ENCODE measurements at places on chromosomes 5 and 9.

DNA sequence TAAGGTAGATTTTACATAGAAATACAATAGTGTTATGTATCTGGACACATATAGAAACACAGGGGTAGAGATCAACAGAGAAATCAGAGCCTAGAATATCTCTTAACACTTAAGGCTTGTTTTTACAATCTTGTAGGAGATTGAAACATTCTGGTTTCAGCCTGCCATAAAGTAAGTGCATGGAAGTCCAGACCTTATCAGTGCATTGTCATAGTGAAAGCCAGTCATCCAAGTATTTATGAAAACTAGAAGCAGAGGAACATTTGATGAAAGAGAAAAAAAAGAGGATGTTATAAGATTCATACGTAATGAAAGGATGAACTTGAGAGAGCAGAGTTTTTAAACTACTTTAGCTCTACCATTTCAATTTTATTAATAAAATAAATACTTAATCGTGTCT is 194.3 kb upstream of the TRPC7 start:
- no peak for DNase-seq

DNA sequence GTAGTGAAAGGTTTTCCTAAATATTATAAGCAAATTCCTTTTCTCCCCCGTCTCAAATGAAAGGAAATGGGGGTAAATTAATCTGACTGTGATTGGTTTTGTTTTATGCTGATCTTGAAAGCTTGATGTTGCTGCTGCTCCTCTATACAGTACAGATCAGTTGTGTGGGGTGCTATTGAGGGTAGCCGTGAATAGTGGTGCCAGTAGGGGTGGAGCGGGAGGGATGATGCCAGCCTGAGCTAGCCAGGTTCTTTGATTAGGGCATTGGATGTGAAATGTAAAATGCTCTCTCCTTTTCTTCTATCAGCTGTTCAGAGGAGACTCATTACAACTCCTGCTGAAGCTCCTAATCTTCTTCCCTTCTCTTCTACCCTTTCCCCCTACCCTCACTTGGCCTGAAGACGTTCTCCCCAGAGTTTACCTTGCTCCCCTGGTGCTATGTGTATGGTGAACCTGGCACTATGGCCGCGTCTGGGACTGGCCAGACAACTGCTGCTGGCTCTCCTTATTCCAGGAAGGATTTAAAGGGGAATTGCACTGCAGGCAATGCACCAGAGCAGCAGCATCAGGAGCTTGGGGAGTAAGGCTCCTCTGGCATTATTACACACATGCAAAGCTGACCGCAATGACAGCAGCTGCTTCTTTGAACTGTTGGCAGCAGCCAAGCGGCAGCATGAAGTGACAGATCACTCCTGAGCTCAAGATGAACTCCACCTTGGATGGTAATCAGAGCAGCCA is 566 bp downstream of the GPR21 start:
- no peak for DNase-seq

DNA sequence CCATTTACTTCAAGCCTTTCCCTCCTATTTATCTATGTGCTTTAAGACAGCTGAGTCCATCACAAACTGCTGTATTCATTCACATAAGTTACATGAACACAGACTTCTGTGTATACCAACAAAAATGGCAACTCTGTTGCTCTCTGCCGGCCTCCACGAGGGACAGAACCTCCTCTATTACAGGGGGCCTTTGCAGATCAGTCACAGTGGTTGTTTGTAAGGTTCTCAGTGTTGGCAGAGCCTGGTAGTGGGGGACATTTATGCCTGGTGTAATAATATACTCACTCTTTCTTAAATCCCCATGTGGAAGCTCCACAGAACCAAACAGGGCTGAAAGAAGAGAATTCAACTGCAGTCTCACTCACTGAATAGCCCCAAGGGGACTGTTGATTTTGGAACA is 76.5 kb downstream of the SLC1A1 start:
- DNase-seq, result no peak

DNA sequence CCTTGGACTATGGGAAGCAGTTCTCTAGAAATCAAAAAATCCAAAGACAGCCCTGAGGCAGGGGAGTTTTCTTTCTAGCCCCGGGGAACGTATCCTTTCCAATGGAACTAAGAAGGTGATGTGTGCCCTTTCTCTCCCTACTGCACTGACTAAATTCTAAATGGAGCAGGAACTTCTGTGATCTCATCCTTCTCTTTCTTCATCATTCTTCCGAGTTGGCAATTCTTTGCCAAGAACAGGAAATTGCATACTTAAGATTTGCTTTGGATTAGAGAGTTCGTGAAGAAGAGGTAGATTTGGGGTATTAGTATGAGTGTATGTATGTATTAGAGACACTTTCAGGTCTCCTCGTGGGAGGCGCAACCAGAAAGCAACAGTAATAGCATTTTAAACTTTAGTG is 178.0 kb upstream of the PIK3R1 start:
- DNase-seq, result no peak

- DNase-seq, result no peak
Observed at GRCh38 chr9:33187519-33188218, 20.5 kb upstream of the B4GALT1 start.

DNA sequence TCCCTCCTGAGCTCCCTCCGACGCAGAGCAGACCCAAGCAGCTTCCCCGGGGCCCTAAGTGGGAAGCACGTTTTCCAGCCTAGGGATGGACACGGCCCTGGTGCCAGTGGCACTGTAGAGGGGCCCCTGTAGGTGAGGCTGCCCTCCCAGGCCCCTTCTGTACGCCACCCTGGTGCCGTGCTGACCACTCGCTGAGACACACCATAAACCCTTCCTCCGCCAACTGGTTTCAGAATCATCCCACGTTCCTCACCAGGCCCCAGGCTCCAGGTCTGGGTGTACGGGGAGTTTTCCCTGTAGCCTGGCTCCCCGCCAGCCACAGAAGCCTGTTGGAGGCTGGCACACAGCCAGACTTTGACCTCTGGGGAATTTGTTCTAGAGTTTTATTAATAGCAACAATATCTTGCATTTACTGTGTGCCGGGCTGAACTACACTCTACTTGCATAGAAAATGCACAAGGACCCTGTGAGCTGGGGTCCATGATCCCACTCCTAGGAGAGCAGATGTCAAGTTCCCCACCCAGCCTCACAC is 18.2 kb upstream of the WDR38 start:
- peak; percentile 43 for DNase-seq

- DNase-seq, result no peak
Observed at GRCh38 chr9:89496645-89497256, 1.2 kb downstream of the SEMA4D start.

DNA sequence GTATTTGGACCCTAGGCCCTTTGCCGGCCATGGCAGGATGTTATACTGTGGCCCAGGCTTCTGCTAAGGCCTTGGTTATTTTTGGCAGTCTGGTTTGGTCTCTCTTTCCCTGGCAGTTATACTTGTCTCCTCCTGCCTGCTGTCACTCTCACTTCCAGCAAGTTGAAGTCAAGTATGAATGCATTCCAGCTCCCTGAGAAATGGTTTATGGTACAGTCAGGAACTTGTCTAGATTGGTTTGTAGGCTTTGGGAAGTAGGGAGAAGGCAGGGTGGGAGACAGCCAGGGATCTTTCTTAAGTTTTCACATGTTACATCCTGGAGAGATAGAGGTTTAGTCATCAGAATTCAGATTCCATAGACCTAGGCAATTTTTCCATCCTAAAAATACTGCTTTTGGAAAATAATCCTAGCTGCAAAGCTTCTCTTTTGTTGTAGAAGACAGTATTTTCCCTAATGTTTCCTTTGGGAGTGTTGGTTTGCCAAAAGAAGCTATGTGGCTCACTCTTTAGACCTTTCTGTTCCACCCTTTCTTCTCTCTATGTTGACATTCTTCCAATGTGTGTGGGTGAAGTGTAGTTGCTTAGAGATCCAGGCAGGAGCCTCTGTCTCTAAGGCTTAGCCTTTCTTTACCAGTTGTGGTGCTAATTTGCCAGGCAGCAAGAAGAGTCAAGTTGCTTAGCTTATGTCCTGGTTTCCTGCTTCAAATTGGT is 2.5 kb upstream of the KDM3B start:
- DNase-seq, result no peak

GRCh38 chr5:16508730-16509531 is 43.3 kb upstream of the ZNF622 start:
- DNase-seq, result no peak

DNA sequence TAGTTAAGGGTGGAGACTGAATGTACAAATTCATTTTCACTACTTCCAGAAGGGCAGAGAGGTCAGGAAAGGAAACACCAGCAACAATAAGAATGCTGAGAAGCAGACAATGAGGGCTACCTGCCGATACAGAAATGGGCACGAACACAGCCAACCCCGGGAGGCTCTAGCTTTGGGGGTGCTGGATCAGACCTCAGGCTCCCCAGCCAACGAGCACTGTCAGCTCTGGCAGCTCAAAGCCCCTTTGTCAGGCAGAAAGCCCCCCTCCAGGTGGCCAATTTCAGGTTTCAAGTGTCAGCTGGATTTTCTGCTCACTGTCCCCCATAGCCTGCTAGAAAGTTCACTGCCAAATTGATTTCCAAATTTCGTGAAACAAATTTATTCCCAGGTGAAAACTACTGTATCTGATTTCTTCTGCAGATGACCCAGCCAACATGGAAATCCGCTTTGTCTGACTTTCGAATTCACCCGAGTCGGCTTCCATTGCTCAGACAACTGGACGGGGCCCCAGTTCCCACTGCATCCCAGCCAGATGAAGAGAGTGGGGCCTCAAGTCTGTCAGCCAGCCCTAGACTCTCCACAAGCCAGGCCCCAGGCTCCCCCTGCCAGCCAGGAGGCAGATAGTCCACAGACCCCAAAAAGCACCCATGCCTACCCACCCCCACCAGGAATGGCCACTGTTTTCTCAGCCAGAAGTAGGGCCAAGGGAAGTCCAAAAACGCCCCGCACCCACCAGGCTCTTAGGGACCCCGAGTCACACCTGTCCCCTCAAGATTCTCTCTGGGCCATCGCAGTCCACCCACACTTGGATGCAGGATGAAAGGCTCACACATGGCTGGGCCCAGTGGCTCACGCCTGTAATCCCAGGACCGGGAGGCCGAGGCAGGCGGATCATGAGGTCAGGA is 96.5 kb upstream of the PHYKPL start:
- DNase-seq, result no peak

- DNase-seq, result no peak
Observed at GRCh38 chr5:93607367-93608258, 24.6 kb downstream of the NR2F1 start.

- DNase-seq, result no peak
Observed at GRCh38 chr5:170985486-170985885, 123.7 kb downstream of the RANBP17 start.

All from omental fat pad (tissue), 4 donors.